ENCODE measurements at places on chromosomes 11 and 22. TPM values are rescaled to one million over a fixed set of nuclear protein-coding genes. Genes with fewer than 3 reads are reported as not detected.

The OR2D3 gene
- not detected for total RNA-seq

The CYTH4 gene
- 1.4 TPM for total RNA-seq

The ARFGAP3 gene
- 26.7 TPM for total RNA-seq

The CD81 gene
- total RNA-seq, result 340 TPM

- no peak overlapping the region for H3K27ac ChIP-seq
- H3K27me3 ChIP-seq, result no peaks in the 10 kb centered on the region
These were observed 694.6 kb downstream of the TBC1D22A start for GRCh38 chr22:47457021-47457420.

DNA sequence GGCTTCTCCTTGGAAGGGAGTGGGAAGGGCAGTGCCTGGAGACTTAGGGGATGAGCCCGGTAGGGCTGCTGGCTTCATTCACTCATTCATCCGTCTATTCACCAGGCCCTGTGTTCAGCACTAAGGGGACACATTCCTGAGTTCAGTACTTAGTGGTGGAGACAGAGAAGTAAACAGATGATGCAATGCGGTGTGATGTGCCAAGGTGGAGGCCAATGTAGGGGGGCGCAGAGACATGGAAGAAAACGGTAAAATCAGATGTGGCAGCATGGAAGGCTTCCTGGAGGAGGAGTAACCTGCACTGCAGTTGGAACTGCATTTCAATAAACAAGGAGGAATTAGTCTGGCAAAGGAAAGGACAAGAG is 21.3 kb downstream of the GRIK4 start:
- H3K36me3 ChIP-seq, result no peaks in the 10 kb centered on the region
- DNase-seq, result no peak
- H3K27ac ChIP-seq, result no peak overlapping the region
- H3K4me1 ChIP-seq, result no peaks in the 10 kb centered on the region
- H3K27me3 ChIP-seq, result peaks cover 6% of the 10 kb centered on the region
- no peak overlapping the region for H3K4me3 ChIP-seq

- peak overlapping the region; percentile 70 for H3K27ac ChIP-seq
- DNase-seq, result peak; percentile 81
- no peaks in the 10 kb centered on the region for H3K36me3 ChIP-seq
- H3K27me3 ChIP-seq, result no peaks in the 10 kb centered on the region
- H3K4me1 ChIP-seq, result peaks cover 42% of the 10 kb centered on the region
- peak overlapping the region; percentile 52 for H3K4me3 ChIP-seq
These were observed 579 bp upstream of the CYB5R2 start for GRCh38 chr11:7673724-7674434.

DNA sequence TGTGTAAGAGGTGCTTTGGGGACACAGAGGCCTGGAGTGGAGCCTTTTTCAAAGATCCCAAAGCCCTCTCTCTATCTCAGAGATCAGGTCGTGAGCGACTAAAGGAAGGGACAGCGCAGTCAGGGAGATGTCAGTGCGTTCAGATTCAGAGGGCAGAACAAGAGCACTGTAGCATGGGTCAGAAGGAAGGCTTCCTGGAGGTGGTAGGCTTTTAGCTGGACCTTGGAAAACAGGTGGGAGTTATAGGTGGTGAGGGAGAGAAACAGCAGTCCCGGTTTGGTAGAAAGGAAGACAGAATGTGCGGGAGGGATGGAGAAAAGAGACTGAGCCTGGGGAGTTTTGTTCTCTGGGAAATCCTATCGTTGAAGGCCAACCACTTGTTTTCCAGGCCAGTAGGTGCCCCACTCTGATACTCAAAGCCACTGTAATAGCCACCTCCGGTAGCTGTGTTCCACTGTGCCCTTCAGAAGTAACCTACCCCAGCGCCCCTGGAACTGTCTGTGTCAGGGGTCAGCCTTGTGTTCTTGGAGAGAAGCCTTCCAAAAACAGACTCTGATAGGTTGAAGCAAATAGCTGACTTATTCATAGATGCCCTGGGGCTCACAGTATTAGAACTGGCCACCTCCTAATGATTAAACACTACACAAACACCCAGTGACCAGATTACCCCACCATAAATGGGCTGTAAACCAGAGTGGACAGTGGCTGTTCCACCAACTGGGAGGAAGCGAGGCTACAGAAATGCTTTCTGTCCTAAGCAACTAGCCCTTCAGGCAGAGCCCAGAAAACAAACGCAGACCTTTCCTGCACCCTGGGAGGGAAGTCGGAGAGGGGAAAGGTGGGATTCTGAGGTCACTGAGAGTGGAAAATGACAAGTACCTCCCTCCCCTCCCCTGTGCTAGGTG is 157.7 kb downstream of the DBX1 start:
- H3K4me1 ChIP-seq, result no peaks in the 10 kb centered on the region
- DNase-seq, result no peak
- H3K27me3 ChIP-seq, result no peaks in the 10 kb centered on the region
- no peak overlapping the region for H3K4me3 ChIP-seq

DNA sequence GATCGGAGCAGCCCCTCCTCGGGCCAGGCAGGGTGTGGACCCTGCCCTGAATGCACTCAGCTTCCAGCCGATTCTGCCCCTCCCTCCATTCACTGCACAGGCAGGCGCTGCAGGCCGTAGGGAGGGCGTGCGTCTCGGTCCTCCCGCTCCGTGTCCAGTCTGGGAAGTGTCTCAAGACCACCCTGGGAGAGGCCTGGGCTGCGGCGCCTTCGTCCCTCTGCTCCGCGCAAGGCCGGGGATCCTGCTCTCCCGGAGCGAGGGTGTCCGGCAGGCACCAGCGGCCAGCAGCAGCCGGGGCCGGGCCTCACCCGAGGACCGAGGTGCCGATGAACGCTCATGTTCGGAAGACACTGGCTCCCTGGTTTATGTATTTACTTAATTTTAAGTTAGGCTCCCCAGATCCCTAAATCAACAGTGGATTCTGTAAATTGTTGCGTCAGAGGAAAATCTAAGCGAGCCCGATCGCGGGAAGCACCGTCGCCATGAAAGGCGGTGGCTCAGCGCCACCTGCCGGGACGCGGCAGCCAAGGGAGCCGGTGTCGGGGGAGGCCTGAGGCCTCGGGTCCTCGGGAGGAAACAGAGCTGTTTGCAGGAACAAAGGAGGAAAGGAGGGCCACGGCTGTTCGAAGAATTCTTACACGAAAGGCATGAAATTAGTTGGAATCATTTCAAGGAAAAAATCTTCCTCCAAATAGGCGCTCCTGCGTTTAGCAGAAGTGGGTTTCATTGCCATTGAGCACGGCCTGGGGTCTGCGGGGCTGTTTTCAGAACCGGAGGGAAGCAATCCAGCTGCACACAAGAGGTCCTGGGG is 195.3 kb downstream of the BRD1 start:
- no peak overlapping the region for H3K27ac ChIP-seq
- peak overlapping the region; percentile 37 for H3K4me3 ChIP-seq
- no peak for DNase-seq

- H3K27me3 ChIP-seq, result no peaks in the 10 kb centered on the region
- H3K27ac ChIP-seq, result peak within 1 kb of the TSS; percentile 71
- DNase-seq, result peak; percentile 92
- H3K36me3 ChIP-seq, result peaks cover 22% of the 10 kb centered on the region
- peak within 1 kb of the TSS; percentile 92 for H3K4me3 ChIP-seq
These were observed at the start of gene MCAT for GRCh38 chr22:43142880-43143562. TSS of gene MCAT (minus strand) at chr22:43143398. CDS start at chr22:43143348, 50 bp downstream.

- H3K4me1 ChIP-seq, result no peaks in the 10 kb centered on the region
- no peak overlapping the region for H3K27ac ChIP-seq
- peaks cover 17% of the 10 kb centered on the region for H3K36me3 ChIP-seq
- DNase-seq, result no peak
- no peak overlapping the region for H3K4me3 ChIP-seq
These were observed 37.5 kb downstream of the PPARA start for GRCh38 chr22:46187862-46188261.

GRCh38 chr22:46848197-46848596 is 85.7 kb downstream of the TBC1D22A start:
- H3K27ac ChIP-seq, result no peak overlapping the region
- peaks cover 26% of the 10 kb centered on the region for H3K4me1 ChIP-seq
- no peak overlapping the region for H3K4me3 ChIP-seq
- no peak for DNase-seq

DNA sequence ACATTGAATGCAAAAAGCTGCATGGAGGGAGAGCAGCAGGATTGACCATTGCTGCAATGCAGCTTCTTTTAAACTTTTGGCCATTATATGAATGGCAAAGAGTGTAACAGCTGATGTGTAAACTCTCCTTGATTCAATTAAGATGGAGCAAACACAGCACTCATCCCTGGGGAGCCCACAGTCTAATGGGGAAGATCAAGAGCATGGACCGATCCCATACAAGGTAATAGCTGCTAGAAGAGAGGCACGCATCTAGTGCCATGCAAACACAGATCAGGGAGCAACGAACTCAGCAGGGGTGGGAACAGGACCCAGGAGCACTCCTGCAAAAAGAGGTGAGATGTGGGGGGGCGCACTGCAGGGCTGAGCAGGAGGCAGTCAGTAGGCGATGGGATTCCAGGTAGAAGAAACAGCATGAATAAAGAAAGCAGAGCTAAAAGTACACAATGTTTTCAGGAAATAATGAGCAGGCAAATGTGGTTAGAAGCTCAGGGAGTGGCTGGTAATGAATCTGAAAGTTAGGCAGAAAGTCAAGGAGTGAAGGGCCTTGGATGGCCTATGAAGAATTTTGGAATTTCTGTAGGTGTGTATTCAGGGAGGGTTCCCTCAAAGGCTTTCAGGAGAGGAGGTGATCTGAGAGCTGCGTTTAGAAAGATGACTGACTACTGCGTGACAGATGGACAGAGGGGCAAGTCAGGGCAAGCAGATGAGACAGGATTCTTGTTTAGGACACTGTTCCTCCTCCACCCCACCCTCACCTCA is 17.2 kb upstream of the BMAL1 start:
- no peaks in the 10 kb centered on the region for H3K36me3 ChIP-seq
- no peak overlapping the region for H3K4me3 ChIP-seq
- no peaks in the 10 kb centered on the region for H3K27me3 ChIP-seq

- H3K27ac ChIP-seq, result no peak overlapping the region
- H3K36me3 ChIP-seq, result no peaks in the 10 kb centered on the region
- peak; percentile 61 for DNase-seq
- peaks cover 6% of the 10 kb centered on the region for H3K27me3 ChIP-seq
These were observed 85.2 kb downstream of the BUD13 start for GRCh38 chr11:116687458-116688201.

DNA sequence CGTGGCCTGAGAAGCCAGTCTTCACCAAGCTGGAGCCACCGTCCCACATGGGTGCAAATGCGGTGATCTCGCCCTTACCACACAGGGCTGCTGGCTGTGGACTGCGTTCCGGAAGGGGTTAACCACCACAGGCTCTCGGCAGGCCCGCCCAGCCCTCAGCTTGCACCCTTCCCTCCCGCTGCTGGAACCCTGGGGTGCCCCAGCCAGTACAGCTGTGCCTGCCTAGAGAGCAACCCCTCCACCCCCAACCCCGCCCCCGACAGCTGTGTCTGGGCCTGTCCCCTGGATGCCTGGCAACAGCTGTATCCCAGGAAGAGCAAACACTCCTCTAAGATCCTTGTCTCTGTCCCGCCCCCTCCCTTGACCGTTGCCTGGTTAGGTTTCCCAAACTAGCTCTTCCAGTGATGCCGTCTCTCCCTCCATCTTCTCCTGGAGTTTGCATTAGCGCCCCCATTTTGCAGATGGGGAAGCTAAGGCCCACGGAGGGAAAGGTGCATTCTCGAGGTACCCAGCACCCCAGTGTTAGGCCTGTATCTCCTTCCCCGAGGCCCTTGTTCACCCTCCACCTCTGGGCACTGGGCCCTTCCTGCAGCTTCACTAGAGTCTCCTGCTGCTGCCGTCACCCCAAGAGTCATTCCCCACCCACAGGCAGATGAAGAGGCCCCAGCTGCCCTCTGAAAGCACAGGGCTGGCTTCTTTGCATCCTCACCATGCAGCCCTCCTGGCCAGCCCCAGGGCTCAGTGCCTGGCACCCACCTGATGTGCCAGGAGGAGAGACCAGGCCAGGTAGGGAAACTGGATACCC is 12.6 kb upstream of the COX8A start:
- no peak overlapping the region for H3K27ac ChIP-seq
- no peak overlapping the region for H3K4me3 ChIP-seq
- DNase-seq, result no peak

DNA sequence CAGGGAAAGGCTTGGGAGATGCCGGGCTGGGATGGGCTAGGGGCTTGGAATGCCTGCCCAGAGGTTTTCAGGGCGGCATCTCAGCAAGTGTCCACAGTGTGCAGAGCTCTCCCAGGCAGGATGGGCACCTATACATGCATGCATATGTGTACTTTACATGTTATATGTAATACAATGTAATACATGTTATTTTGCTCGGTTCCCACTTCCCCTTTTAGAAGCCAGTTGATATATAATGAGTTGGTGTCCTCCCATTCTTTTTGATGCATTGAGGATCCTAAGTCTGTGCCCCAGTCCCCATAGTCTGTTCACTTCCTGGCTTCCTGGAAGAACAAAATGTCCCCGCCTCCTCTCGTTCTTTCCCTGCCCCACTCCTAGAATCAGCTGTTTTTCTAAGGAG is 20.1 kb upstream of the EIF3D start:
- peaks cover 50% of the 10 kb centered on the region for H3K27me3 ChIP-seq
- H3K4me3 ChIP-seq, result no peak overlapping the region
- no peaks in the 10 kb centered on the region for H3K36me3 ChIP-seq
- DNase-seq, result no peak

Measured in suprapubic skin (tissue), 4 donors.